ENCODE measurements at places on chromosomes 12 and 14.

DNA sequence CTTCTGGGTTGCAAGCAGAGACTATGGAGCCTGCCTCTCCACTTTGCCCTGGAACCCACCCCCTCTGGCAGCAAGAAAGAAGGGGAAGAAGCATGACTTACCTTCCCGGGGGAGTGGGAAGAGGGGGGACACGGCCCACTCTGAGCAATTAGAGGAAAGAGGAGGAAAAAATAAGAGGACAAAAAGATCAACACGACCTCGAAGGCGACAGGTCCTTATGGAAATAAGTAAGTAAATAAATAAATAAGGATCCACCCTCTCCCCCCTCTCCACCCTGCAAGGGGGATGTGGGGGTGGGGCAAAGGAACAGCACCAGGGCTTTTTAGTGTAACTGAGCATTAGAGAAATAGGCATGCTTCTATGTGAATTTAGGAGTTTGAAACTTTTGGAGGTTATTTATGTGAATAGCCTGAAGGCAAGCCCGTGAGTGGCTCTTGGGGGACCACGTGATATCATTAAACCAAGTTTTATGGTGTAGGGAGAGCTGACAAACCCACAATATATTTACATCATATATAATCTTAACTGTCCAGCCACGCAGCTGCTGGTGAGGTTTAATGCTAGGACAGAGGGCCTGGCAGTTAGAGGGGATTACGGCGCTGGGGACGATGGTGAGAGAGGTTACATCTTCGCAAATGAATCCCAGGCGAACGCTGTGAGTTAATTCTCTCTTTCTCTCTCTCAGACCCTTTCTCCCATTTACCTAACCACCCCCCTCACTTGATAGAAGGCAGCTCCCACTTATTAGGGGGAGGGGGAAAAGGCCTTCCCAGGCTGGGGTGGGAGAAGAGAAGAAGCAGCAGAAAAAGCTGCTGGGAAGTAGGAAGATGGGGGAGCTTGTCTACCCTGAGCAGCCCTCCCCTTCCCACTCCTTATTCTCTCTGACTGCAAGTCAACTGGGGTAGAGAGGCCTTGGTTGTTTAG is 4.8 kb downstream of the HOXC5 start:
- DNase-seq = no peak

DNA sequence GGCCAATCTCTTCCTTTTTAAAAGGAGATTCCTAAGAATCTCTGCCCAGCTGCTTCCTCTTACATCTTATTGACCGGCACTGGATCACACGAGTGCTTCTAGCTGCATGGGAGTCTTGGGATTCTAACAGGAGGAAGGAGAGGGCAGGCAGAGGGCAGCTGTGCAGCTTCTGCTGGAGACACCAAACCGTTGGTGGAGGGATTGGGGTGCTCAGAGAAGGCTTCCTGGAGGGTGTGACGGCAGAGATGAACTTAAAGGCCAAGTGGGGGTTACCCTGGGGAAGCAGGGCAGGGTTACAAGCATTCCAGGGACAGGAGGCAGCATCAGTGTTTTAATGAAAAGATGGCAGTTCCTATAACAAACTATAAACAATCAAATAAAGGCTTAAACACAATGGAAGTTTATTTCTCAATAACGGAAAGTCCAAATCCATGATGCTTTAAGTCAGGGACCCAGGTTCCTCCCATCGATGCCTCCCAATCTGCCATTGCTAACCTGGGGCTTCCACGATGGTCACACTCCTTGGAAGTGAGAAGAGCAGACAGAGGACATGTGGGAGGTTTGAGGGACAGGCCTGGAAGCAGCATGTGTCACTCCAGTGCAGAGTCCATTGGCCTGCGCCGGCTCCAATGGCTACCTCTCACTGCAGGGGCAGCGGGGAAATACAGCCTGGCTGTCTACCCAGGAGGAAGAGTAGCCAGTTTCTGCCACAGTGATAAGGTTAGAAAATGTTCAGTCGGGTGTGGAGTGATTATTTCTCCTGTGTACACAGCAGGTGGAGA is 53.1 kb upstream of the DDX11 start:
- DNase-seq = no peak

- no peak for DNase-seq
Observed at GRCh38 chr14:54411371-54411770, 14.6 kb downstream of the CDKN3 start.

GRCh38 chr12:70042675-70043074 is 200.6 kb upstream of the CNOT2 start:
- DNase-seq = no peak

GRCh38 chr14:44798386-44799242 is 163.1 kb downstream of the KLHL28 start:
- no peak for DNase-seq

DNA sequence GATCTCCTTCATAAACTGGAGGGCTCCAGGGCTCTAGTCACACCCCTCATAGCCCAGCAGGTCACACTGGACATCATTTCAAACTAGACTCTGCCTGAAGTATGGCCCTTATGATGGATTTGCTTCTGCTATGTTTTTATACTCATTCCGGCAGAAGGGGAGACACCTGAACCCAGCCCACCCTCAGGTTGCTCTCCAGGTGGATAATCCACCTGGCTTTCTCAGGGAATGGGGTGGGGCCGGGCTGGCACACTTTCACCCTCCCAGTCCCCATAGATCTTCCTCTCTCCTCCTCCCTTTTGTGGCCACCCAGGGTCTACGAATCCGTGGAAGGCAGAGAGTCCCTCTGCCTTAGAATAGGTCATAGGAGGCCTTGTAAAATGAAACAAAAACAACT is 9.8 kb upstream of the KRT73 start:
- DNase-seq = no peak

DNA sequence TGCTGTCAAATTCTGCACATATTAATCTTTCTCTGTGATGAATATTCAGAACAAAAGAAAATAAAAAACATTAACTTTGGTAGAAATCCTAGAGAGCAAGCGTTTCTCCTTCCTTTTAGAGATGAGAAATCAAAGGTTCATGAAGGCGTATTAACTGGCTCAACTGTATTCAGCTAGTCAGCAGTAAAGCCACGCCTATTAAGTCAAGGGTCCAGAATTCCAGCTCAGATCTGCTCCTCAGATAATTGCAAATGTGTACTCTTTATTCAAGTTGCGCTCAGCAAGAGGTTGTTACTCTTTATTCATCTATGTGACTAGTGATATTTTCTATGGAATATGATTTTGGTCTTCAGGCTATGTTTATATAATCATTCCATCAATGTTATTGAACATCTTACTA is 13.1 kb upstream of the POC1B start:
- DNase-seq = no peak

DNA sequence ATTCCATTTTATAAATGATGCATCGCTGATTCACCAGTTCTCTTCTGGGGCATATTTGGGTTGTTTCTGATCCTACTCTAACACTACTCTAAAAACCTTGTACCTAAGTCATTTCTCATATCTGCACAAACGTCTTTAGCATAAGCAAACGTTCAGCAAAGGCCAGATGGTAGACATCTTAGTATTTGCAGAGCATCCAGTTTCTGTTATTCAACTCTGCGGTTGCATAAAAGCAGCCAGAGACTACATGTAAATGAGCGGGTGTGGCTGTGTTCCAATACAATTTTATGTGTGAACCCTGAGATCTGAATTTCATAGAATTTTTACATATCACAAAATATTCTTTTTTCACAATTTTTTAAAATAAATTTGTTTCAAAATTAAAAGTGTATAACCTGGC is 22.8 kb upstream of the MMP17 start:
- no peak for DNase-seq

DNA sequence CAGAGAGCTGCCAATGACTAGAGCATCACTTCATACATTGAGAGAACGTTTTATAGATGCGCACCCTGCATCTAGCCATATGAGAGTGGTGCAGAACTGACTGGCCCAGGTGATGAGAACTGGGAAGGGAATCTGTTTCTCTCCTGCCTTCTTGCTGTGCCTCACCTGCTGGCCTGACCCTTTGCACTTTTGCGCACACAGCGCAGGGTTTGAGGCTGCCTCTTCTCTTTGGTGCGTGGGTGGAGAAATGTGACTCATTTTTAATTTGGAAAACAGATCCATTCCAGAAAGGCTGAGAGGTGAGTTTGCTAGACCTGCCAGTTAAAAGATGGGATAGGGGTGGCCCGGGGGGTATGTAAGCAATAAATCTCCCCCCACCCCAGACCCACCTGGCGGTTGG is 453 bp upstream of the ESRRB start:
- no peak for DNase-seq

DNA sequence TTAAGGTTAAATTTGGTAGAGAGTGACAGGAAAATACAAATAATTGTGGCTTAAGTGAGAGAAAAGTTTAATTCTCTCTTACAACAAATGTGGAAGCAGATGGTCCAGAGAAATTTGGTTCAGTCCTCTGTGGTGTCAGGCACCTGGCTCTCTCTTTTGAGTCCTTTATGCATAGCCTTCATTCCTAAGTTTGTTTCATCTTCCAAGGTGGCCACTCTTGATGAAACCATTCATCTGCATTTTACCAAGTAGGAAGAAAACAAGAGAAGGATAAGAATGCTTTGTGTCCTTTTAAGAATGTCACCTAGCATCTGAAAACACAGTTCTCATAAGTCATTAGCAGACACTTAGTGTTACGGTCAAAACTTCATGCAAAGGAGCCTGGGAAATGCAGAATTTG is 442.5 kb downstream of the CCER1 start:
- DNase-seq = no peak

DNA sequence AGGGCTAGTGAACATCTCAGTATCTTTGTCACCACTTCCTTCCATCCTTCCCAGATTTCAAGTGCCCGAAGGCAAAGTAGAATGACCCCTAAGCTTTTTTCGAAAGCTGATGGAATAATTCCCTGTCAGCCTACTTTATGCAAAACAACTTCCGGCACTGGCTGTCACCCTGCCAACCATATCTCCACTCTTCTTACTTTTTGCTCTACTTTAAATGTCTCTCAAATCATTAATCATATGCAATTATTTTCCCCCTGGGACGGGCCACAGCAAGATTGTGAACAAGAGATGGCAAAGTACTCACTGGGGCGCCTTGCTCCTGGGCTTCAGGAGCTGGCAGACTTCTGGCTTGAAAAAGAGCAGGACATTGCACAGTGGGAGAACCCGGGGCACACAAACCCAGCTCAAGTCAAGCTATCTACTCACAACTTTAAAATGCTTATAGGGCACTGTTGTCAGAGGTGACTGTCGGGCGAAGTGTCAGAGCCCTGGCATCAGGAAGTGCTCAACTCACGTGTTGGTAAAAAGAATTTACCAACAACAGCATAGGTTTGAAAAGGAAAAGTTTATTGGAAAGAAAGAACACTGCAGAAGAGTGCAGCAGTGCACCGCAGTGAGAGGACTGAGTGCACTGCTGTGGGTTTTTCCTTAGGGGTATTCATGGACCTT is 373.5 kb downstream of the PAWR start:
- DNase-seq = no peak

DNA sequence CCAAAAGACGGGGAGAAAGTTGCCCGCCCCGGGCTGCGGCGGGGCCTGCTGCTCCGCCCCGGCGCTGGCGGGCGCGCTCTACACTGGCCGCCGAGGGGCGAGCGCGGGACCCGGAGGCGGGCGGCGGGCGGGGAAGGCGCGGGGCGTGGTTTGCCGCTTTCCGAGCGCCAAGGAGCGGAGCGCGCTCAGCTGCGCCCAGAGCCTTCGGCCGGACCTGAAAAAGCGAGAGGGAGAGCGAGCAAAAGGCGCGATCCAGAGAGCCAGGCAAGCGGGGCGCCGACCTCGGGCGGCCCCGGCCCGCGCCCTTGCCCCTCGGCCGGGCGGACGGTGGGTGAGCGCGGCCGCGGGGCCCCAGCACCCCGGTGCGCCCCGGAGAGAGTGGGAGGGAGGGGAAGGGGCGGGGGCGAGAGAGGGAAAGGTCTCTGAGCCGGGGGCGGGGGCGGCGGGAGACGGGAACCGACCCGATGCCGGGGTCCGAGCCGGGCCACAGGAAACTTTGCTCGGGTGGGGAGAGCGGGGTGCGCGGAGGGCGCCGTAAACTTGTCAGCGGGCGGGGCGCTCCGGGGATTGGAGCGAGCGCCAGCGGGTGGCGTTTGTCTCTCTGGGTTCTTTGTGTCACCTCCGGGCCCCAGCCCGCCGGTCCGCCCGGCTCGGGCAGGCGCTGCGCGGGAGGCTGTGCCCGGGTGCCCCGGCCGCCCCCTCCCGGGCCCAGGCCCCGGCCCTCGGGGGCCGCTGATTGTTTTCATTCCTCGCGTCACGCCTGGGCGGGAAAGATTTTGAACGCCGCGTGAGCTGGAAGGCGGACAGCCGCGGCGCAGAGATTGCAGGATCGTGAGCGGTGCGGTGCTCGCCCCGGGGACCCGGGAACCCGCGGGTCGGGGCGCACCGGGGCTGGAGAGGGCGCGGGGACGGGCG is at the start of gene SYNE2:
Gene SYNE2 (plus strand): TSS at position 188 of the 915 bp plus-strand sequence. CDS start 56,145 bp downstream, outside the sequence.
- DNase-seq = peak; percentile 70

GRCh38 chr12:22573181-22573580 is 28.8 kb upstream of the C2CD5 start:
- DNase-seq = no peak

- DNase-seq = no peak
Observed at GRCh38 chr12:104219908-104220404, 4.4 kb downstream of the TXNRD1 start.

DNA sequence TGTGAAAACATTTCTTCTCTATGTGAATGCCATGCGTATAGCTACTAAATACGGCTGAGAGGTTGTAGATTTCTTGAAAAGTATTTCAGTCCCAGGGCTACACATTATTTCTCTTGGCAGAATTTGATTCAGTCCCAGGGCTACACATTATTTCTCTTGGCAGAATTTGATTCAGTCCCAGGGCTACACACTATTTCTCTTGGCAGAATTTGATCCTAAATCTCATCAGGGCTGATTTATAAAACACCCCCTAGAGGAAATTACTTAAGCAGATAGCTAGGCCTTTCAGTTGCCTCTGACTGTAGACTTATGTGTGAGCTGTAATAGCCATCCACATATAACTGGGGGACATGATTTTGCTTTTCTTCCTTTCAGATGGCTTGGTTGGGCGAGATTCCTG is 50.4 kb downstream of the AK7 start:
- DNase-seq = no peak

DNA sequence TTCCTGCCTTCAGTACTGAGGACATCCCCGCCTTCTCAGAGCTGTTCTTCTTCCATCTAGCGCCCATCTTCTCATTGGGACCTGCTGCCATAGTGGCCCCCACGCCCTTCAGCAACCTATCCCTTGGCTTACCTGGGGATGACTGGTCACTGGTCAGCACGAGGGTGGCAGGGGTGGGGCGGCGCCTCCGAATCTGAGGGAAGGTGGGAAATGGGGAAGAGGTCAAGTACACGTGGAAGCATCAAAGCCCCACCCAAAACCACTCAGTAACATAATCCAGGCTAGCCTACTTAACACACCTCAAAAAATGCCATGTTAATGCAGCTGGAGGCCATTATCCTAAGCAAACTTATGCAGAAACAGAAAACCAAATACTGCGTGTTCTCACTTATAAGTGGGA is 4.3 kb downstream of the PPP1R1A start:
- DNase-seq = no peak
